ENCODE measurements at places on chromosomes 1 and 21.

- peak; percentile 42 for DNase-seq
These were observed 1.0 kb downstream of the PLPP3 start for GRCh38 chr1:56578138-56578962.

DNA sequence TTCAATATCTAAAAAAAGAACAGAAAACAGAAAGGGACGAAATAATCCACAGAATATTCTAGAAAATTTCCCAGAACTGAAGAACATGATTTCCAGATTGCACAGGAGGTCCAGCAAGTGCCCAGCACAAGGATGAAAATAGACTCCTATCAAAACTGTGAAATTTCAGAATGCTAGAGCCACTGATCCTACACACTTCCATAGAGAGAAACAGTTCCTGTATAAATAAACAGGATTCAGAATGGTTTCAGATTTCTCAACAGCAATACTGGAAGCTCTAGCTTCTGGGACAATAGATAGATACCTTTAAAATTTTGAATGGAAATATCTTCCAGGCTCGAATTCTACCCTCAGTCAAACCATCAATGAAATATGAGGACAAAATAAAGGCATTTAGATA, 4.6 kb downstream of the TARBP1 start:
- DNase-seq, result no peak

- DNase-seq, result no peak
These were observed 135.0 kb downstream of the ATP5PO start for GRCh38 chr21:33780631-33781030.

GRCh38 chr1:10146391-10146790, 64.0 kb upstream of the KIF1B start:
- DNase-seq, result no peak

DNA sequence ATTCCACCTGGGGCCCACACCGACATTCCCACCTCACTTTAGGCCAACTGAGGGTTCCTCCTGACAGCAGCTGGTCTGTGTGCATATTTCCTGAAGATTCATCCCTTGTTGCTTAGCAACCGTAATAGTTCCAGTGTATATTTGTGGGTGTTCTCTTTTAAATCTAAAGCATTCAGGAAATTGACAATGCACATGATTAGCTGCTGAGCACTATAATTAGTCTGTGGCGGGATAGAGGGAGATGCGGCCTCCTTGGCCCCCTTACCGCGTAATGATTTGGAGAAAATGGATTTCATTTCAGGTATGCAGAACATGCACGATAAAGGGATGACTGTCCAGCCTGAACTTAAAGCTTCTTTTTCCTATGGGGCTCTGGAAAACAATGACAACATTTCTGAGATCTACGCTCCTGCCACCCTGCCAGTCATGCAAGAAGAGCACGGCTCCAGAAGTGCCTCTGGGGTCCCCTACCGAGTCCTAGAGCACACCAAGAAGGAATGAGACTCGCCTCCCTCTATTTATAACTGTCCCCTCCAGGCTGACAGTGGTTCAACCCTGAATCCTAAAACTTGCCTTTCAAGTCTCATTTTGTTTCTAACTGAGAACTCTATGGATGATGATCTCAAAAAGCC, 33.8 kb upstream of the RCAN3 start:
- no peak for DNase-seq

- no peak for DNase-seq
These were observed 24.8 kb upstream of the THEM4 start for GRCh38 chr1:151934048-151934493.

- no peak for DNase-seq
These were observed 5.4 kb downstream of the CDC42 start for GRCh38 chr1:22057861-22058260.

DNA sequence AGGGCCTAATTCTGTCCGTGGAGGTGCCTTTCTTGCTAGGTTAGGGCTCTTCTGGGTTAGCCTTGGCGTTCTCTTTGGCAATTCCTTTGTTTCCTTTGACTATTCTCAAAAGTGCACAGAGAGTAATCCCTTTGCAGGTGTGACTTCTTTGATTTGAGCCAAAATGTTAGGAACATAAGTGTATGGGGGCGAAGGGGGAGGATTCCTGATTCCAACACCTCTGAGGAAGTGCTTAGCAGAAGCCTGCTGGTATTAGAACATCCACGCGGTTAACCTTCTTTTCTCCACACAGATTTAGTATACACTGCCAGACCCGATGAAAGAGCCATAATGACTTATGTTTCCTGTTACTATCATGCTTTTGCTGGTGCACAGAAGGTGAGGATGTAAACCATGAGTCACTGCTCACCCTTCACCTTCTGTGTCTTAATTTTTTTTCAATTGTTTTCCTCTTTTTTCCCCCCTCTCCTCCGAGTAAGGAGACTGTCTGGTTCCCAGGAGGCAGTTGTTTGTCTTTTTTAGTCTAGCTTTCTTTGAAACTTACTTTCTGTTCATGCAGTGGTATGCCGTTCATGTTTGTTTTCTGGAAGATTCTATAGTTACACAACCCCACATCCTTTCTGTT, 48.0 kb downstream of the ACTN2 start:
- no peak for DNase-seq

All from psoas muscle (tissue), 8 donors.